ENCODE measurements at places on chromosomes 2 and 18.
A peak's percentile ranks its signal among the peaks of the same experiment; 100 is the strongest.

- peaks cover 6% of the 10 kb centered on the region for H3K27me3 ChIP-seq
- no peak overlapping the region for H3K4me3 ChIP-seq
- no peaks in the 10 kb centered on the region for H3K4me1 ChIP-seq
- H3K36me3 ChIP-seq = no peaks in the 10 kb centered on the region
- H3K27ac ChIP-seq = no peak overlapping the region
These were observed 42.0 kb upstream of the IL1R1 start for GRCh38 chr2:102100371-102101096.

- no peaks in the 10 kb centered on the region for H3K27me3 ChIP-seq
- peak; percentile 82 for DNase-seq
- peaks cover 2% of the 10 kb centered on the region for H3K36me3 ChIP-seq
- H3K27ac ChIP-seq = peak within 1 kb of the TSS; percentile 75
- peaks cover 22% of the 10 kb centered on the region for H3K4me1 ChIP-seq
These were observed at the start of gene ZEB2 for GRCh38 chr2:144519934-144520731. Gene ZEB2, minus strand, starts transcription at chr2:144520119. Its CDS starts 2,769 bp downstream, at chr2:144517350.

GRCh38 chr2:230319211-230319862, 7.7 kb upstream of the SP140L start:
- H3K4me1 ChIP-seq = peaks cover 63% of the 10 kb centered on the region
- peak overlapping the region; percentile 86 for H3K27ac ChIP-seq
- H3K36me3 ChIP-seq = peaks cover 25% of the 10 kb centered on the region
- H3K27me3 ChIP-seq = no peaks in the 10 kb centered on the region
- DNase-seq = peak; percentile 78
- H3K4me3 ChIP-seq = peak overlapping the region; percentile 6

DNA sequence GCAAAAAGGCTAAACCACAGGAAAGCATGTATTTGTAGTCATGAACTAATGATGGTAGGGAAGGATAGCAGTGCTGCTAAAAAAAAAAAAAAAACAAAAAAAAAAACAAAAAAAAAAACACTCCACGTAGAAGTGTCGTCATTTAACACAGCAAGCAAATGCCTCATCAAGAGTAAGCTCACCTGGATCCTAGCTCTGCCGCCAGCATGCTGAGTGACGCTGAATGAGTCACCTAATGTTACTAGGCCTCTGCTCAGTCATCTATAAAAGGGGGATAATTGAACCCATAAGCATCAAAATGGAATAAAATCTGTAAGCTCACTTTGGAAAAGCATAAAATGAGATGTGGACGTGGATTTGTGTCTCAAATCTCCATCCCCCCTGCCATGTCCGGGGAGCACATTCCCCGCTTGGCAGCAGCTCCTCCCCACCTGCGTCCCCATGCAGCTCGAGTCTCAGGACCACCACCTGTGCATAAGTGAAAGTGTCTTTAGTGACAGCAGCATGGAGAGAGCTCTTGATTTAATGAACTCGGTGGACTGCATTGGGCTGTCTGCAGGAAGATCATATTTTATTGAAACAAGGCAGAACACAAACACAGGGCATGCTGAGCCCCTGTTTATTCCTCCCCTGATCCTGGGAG, 427.5 kb downstream of the LRATD1 start:
- no peaks in the 10 kb centered on the region for H3K36me3 ChIP-seq
- no peaks in the 10 kb centered on the region for H3K4me1 ChIP-seq
- H3K27ac ChIP-seq = no peak overlapping the region
- no peak for DNase-seq
- H3K27me3 ChIP-seq = no peaks in the 10 kb centered on the region

DNA sequence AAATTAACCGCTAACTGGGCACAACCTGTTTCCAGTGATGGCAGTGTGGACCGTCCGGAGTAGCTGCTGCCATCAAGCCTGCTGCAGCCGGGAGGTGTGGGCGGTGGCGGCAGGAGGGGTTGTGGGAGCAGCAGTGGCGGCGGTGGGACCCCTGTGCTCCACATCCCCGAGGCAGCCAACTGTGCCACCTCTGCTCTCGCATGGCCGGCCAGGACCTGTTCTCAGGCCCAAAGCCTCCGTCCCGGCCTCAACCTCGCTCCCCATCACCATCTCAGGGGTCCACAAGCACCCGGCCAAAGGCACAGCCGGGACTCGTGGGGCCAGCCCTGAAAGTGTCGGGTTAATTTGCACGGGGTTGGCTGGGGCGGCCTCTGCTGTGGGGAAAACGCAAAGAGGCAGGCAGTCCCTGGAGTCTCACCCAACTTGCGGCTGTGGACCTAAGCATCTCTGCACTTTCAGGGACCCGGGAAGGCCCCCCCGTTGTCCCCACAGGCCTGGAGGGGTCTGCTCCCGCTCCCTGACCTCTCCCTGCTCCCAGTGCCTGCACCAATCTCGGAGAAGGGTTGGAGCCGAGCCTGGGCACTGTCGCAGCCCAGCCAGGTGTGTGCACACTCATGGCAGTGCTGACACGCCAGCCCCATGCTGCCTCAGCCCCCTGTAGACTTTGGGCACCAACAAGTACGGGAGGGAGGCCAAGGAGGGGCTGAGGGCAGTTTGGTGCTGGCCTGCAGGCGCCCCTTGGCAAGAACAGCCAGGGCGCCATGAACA, 44.4 kb upstream of the PEX13 start:
- H3K27ac ChIP-seq = peak overlapping the region; percentile 77
- H3K36me3 ChIP-seq = no peaks in the 10 kb centered on the region
- no peaks in the 10 kb centered on the region for H3K27me3 ChIP-seq
- H3K4me1 ChIP-seq = peaks cover 41% of the 10 kb centered on the region

- peaks cover 4% of the 10 kb centered on the region for H3K4me1 ChIP-seq
- H3K27me3 ChIP-seq = no peaks in the 10 kb centered on the region
- H3K36me3 ChIP-seq = no peaks in the 10 kb centered on the region
- DNase-seq = no peak
- H3K4me3 ChIP-seq = no peak overlapping the region
- no peak overlapping the region for H3K27ac ChIP-seq
These were observed 4.1 kb upstream of the MAT2A start for GRCh38 chr2:85534881-85535280.

GRCh38 chr2:10276481-10277292, 26.0 kb upstream of the HPCAL1 start:
- no peak overlapping the region for H3K27ac ChIP-seq
- H3K4me3 ChIP-seq = no peak overlapping the region
- H3K4me1 ChIP-seq = no peaks in the 10 kb centered on the region
- no peaks in the 10 kb centered on the region for H3K36me3 ChIP-seq
- no peaks in the 10 kb centered on the region for H3K27me3 ChIP-seq

- no peak overlapping the region for H3K27ac ChIP-seq
- no peak overlapping the region for H3K4me3 ChIP-seq
- DNase-seq = no peak
- H3K4me1 ChIP-seq = no peaks in the 10 kb centered on the region
- no peaks in the 10 kb centered on the region for H3K27me3 ChIP-seq
These were observed 347.3 kb upstream of the HNRNPA3 start for GRCh38 chr2:176865336-176865735.

GRCh38 chr2:194464964-194465638, 1191.9 kb upstream of the SLC39A10 start:
- no peak overlapping the region for H3K4me3 ChIP-seq
- H3K4me1 ChIP-seq = no peaks in the 10 kb centered on the region
- no peaks in the 10 kb centered on the region for H3K36me3 ChIP-seq
- H3K27ac ChIP-seq = no peak overlapping the region
- DNase-seq = no peak

GRCh38 chr2:28439763-28440162, 47.1 kb downstream of the FOSL2 start:
- no peak overlapping the region for H3K27ac ChIP-seq
- no peaks in the 10 kb centered on the region for H3K4me1 ChIP-seq
- no peaks in the 10 kb centered on the region for H3K36me3 ChIP-seq
- DNase-seq = no peak
- H3K27me3 ChIP-seq = no peaks in the 10 kb centered on the region

GRCh38 chr18:5571666-5572065, 27.9 kb upstream of the EPB41L3 start:
- no peaks in the 10 kb centered on the region for H3K36me3 ChIP-seq
- no peak overlapping the region for H3K4me3 ChIP-seq
- no peak for DNase-seq
- H3K4me1 ChIP-seq = no peaks in the 10 kb centered on the region
- H3K27ac ChIP-seq = no peak overlapping the region

GRCh38 chr18:57941841-57942489, 102.1 kb upstream of the NEDD4L start:
- H3K4me3 ChIP-seq = no peak overlapping the region
- no peaks in the 10 kb centered on the region for H3K27me3 ChIP-seq
- no peak overlapping the region for H3K27ac ChIP-seq
- no peaks in the 10 kb centered on the region for H3K36me3 ChIP-seq
- H3K4me1 ChIP-seq = no peaks in the 10 kb centered on the region
- no peak for DNase-seq

- DNase-seq = no peak
- no peaks in the 10 kb centered on the region for H3K27me3 ChIP-seq
- no peak overlapping the region for H3K4me3 ChIP-seq
- no peaks in the 10 kb centered on the region for H3K4me1 ChIP-seq
- no peaks in the 10 kb centered on the region for H3K36me3 ChIP-seq
These were observed 32.0 kb downstream of the CDH19 start for GRCh38 chr18:66571845-66572244.

DNA sequence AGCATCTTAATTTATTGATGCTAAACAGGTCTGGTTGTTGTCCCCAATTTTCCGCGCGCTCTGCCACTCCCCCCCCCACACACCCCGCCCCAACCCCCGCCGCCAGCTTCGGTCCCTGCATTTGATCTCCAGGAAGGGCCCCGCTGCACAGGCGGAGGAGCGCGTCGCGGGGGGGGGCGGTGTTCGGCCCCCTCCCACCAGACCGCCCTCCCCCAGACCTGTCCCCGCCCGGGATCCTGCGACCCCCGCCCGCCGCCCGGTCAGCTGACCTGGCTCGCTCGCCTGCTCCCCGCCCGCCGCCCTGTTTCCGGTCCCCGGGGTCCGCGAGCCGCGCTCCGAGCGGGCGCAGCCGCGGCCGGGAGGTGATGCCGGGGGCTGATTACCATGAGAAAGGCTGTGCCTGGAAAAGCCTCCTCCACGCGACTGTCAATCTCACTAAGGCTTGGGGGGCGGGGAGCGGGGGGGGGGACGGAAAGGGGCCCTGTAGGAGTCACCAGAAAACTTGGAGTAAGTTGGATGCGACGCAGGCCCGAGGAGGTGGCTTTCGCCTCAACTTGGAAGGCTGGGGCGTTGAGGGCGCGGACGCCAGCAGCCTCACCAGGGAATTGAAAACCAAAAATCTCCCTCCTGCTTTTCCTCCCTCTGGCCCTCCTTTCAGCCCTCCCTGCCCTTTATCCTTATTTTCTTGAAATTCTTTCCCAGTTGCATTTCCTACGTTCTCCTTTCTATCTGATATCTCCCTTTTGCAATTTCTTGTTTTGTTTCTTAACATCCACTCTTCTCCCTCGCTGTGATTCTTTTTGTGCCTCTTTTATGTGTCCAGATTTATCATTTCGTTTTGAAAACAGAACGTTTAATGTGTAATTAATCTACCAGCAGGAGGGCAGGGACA, 4.4 kb upstream of the ZEB2 start:
- H3K4me3 ChIP-seq = peak overlapping the region; percentile 58
- H3K27ac ChIP-seq = no peak overlapping the region
- peaks cover 18% of the 10 kb centered on the region for H3K27me3 ChIP-seq
- H3K36me3 ChIP-seq = no peaks in the 10 kb centered on the region
- peaks cover 16% of the 10 kb centered on the region for H3K4me1 ChIP-seq
- DNase-seq = peak; percentile 33

GRCh38 chr18:48749768-48750167, 201.0 kb downstream of the SMAD7 start:
- no peak overlapping the region for H3K4me3 ChIP-seq
- no peaks in the 10 kb centered on the region for H3K36me3 ChIP-seq
- H3K4me1 ChIP-seq = no peaks in the 10 kb centered on the region
- no peak overlapping the region for H3K27ac ChIP-seq
- no peak for DNase-seq

GRCh38 chr2:186772579-186772978, 76.4 kb downstream of the ZSWIM2 start:
- H3K4me3 ChIP-seq = no peak overlapping the region
- no peaks in the 10 kb centered on the region for H3K4me1 ChIP-seq
- H3K27me3 ChIP-seq = no peaks in the 10 kb centered on the region

DNA sequence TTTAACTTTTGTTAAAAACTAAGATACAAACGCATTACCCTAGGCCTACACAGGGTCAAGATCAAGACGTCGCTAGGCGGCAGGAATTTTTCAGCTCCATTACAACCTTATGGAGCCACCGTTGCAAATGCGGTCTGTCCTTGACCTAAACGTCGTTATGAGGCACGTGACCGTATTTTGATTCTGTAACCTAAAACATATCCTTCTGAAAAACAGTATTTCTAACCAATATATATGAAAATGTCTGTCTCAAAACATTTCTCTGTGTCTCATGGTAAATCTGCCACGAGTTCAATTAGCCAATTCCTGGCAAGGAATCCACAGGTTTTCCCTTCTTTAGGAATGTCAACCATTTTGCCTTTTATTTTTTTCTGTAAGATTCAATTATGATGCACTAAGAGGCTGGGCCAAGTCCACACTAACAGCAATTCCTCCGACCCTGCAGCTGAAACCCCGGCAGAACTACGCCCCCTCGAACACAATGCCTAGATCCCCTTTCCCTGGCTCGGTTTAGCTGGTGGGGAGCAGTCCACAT, 1.7 kb downstream of the RTN4 start:
- peak overlapping the region; percentile 89 for H3K27ac ChIP-seq
- peak overlapping the region; percentile 95 for H3K4me3 ChIP-seq
- no peak for DNase-seq
- H3K27me3 ChIP-seq = no peaks in the 10 kb centered on the region
- H3K36me3 ChIP-seq = no peaks in the 10 kb centered on the region
- H3K4me1 ChIP-seq = peaks cover 43% of the 10 kb centered on the region

GRCh38 chr2:146363731-146364130, 1481.1 kb upstream of the ACVR2A start:
- no peaks in the 10 kb centered on the region for H3K4me1 ChIP-seq
- no peak overlapping the region for H3K27ac ChIP-seq
- no peaks in the 10 kb centered on the region for H3K27me3 ChIP-seq
- DNase-seq = no peak

GRCh38 chr18:1526991-1527390, 622.3 kb downstream of the ADCYAP1 start:
- H3K4me3 ChIP-seq = no peak overlapping the region
- DNase-seq = no peak
- no peaks in the 10 kb centered on the region for H3K4me1 ChIP-seq
- no peaks in the 10 kb centered on the region for H3K27me3 ChIP-seq

DNA sequence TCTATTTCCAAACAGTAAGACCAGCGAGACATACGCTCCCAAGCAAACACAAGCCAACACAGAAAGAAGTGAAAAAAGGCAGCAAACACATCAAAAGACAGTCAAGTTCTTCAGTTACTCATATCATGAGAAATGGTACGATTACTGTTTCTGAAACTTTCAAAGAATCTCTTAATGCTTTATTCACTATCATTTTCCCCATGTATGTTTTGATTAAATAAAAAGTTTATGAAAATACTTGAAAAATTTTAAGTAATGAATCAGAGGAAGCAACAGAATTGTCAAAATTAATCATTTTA, 114.9 kb downstream of the HDAC4 start:
- no peaks in the 10 kb centered on the region for H3K36me3 ChIP-seq
- no peak for DNase-seq
- H3K4me3 ChIP-seq = no peak overlapping the region
- H3K4me1 ChIP-seq = peaks cover 24% of the 10 kb centered on the region
- no peak overlapping the region for H3K27ac ChIP-seq

DNA sequence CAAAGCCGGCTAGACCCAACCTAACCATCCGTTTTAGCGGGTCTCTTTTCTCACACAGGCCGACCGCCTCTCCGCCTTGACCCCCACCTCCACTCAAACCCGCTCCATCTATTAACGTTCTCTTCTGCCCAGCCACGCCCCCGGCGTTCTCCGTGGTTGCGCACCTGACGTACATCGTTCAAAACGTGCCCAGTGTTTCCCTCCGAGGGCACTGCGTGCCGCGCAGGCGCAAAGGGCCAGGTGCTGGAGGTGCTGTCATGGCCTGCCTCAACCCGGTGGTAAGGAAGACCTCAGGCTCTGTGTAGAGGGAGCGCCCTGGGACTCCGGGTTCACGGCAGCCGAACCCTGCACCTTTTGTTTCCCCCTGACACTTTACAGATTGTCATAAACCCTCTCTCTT, at the start of gene GTF2A1L:
TSS of gene GTF2A1L (plus strand) at position 239 of the 400 bp plus-strand sequence. CDS start at position 258, 19 bp downstream.
- H3K4me1 ChIP-seq = no peaks in the 10 kb centered on the region
- DNase-seq = no peak
- no peak within 1 kb of the TSS for H3K4me3 ChIP-seq
